ENCODE measurements at places on chromosomes 12 and 14.

DNA sequence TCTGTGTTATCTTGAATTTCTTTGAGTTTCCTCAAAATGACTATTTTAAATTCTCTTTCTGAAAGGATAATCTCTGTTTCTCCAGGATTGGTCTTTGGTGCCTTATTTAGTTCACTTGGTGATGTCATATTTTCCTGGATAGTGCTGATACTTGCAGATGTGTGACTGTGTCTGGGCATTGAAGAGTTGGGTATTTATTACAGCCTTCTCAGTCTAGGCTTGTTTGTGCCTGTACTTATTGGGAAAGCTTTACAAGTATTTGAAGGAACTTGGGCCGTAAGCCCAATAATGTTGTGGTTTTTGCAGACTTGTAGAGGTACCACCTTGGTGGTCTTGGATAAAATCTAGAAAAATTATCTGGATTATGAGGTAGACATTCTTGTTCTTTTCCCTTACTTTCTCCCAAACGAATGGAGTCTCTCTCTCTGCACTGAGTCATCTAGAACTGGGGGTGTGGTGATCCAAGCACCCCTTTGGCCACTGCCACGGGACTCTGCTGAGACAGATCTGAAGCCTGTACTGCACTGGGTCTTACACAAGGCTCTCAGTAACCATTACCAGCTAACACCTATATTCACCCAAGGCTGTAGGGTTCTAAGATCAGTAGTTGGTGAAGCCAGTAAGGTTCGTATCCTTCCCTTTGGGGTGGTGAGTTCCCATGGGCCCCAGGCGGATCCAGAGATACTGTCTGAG is 703.7 kb upstream of the MGAT4C start:
- DNase-seq = no peak

DNA sequence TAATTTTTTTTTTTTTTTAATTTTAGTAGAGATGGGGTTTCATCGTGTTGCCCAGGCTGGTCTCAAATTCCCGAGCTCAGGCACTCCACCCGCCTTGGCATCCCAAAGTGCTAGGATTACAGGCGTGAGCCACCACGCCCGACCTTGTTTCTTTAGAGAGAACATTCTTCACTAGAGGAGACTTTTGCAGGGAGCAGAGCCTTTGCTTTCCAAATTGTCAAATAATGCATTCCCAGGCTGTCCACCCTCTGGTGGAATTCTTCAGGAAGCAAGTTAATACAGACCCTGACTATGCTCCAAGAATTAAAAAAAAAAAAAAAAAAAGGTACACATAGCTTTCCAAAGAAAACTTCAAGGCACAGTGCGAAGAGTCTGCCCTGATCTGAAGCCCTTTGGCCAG is 6.8 kb downstream of the ALDH1L2 start:
- no peak for DNase-seq

DNA sequence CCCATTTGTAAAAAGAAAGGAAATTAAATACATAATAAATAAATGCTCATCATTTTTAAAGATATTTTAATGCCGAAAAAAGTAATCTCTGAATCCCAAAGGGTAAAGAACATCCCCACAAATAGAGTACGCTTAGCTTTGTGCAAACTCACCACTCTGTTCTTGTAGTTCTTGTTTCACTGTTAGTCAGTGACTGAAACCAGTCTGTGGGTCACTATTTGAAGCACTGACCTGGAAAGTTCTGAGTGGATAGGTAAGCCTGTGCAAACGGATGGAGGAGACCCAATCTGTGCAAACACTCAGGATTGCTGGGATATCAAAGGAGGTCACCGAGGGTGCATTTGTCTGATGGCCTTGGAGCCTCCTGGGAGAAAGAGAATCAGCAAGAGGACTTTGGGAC is 68.1 kb upstream of the TSPAN11 start:
- DNase-seq = no peak

GRCh38 chr14:52240623-52241022 is 26.9 kb upstream of the PTGDR start:
- DNase-seq = no peak

DNA sequence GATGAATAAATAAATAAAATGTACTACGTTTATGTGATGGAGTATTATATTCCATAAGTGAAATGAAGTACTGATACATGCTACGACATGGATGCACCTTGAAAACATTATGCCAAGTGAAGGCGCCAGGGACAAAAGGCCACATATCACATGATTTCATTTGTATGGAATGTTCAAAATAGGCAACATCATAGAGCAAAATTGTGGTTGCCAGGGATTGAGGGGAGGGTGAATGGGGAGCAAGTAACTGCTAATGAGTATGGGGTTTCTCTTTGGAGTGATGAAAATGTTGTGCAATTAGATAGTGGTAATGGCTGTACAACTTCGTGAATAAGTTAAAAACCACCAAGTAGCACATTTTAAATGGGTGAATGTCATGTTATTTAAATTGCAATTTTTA is 132.8 kb downstream of the SLC38A4 start:
- no peak for DNase-seq

DNA sequence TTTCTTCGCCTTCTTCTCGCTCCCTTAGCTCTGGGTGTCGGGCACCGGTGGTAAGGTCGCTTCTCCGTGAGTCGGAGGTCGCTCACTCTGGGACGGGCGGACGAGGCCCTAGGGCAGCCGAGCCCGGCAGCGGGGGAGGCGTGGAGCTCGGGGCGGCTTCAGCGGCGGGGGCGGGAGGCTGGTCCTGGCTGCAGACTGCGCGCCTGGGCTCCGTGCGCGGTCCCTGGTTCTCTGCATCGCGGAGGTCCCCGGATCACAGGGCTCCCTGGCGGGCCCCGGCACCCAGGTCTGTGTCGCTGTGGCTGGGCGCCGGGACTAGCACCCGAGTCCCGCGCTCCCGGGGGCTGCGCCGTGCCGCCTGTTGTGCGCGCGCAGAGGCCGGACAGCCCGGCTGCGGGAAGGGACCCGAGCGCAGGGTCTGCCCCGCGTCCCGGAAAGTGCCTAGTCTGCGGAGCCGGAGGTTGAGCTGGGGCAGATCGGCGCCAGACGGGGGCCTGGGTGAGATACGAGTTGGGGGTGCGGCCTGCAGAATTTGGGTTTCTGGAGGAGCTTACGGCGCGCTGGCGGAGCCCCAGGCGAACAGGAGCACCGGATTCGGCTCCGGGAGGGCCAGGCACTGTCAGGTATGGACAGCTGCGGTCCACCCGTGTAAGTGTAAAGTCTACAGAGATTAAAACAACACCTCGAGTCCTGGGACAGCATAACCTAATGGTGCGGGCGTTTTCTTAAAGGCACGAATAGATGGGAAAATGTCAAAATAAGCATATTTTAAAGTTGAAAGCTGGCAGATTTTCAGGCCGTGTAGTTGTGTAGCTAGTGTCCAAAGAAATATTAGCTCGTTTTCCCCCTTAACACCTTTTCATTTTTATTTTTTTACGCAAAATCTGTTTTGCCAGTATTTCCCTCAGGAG is 713 bp downstream of the FRMD6 start:
- peak; percentile 62 for DNase-seq

GRCh38 chr14:68292441-68293215 is 473.0 kb downstream of the RAD51B start:
- DNase-seq = no peak

DNA sequence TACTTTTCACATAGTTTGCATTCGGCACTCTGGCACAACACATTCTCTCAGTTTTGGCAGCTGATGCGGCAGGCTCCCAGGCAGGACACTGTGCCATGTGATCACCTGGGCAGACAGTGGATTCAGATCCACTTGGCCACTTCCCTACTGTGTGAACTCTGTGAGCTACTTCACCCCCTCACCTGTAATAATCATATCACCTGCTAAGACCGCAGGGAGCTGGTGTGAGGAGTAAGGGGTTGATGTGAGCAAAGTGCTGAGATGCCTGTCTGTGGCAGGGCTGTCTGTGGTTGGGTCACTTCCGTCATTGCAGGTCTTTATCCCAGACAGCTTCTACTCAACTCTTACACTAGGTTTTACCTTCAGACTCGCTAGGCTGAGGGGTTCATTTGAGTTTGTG is 50.4 kb upstream of the AMN start:
- DNase-seq = no peak

- no peak for DNase-seq
These were observed 57.0 kb downstream of the KIF26A start for GRCh38 chr14:104195361-104195760.

DNA sequence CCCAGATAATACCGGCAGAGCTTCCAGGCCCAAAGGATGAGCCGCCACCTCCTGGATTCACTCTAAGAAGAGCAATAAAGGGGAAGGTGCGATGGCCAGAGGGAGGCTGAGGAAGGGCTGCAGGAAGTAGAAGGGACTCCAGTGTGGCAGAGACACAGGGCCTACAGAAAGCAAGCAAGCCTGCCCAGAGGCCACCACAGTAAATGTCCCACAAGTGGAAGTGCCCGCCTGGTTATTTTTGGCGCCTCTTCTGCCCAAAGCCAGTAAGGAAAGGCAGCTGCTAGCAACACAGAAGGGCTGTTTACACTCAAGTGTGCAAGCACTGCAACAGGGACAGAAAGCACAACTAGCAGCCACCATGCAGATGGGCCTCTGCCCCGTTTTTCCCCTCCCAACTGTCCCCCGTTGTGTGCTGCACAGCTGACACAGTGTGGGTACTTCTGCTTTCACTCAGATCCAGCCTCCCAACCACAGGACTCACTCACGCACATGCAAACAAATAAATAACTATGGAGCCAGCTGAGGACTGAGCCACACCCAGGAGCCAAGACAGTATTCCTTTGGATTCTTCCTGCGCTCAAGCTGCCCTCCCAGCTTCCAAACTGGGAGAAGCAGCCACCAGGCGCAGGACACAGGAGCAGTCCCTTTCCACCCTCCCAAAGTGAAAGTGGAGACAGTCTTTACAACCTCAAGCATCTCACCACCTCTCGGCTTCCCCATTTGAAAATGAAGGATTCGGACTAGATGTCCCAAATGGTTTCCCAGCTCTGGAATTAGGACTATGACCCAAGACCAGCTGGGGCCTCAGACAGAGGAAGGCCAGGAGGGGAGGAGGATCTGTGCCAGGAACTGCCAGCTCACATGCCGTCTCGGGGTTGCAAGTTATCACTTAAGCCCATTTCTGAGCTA is 40.0 kb upstream of the PNMA1 start:
- DNase-seq = no peak

GRCh38 chr12:64459394-64459891 is 7.5 kb downstream of the TBK1 start:
- no peak for DNase-seq

DNA sequence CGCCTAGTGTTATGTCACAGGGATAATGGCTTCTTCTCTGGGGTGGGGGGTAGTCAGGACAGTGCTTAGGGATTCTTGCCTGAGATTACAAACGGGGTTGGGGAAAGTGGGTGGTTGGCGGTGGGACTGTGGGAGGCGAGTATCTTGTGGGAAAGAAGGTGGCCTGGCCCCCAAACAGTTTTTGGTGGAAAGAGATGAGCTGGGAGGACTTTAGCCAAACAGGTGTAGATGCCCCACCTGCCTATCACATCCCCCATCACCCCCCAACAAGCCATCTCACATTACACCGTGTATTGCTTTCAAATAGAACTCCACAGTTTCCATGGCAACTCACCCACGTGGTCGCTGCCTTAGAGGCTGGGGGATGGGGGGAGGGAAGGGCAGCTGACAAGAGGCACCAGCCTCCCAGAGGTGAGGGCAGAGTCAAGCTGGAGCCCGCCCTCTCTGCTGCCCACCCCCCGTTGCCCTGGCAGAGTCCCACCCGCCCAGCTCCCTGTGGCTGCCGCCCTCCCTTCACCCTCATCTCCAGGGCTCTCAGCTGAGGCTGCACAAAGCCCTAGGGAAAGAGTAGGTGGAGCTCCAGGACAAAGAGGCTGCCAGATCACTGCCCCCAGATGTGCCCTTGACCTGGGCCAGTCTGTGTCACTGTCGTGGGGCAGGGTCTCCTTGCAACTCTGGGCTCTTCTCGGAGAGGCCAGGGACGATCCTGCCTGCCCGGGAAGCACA is 98.3 kb downstream of the LRRC74A start:
- peak; percentile 25 for DNase-seq

DNA sequence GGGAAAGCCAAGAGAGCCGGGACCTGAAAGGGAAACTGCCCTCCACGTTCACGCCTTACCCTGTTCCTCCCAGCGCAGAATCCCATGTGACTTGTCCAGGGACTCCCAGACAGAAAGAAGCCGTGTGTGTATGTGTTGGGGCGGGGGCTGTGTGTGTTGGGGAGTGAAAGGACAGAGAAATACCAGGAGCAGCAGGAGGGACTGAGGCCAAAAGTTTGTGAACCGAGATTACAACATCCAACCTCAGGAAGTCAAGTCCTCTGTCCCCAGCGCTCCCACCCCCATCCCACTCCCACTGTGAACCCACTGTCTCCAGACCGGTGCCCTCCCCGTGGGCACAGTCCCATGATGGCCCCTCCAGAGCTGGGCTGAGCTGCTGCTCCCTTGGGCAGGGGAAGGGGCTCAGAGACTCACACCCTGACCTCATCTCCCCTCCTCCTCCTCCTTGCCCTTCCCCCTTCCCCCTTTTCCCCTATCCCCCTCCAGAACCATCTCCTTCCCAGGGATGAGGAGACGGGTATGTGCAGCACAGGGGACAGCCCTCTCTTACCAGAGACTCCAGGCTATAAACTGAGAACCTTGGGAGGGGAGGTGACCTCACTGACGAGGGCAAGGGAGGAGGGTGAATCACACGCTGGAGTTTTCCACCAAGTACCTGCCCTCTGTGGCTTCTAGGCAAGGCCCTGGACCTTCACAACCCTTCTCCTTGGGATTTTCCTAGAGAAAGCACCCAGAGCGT is at the start of gene SLC6A12:
TSS of gene SLC6A12 (minus strand) at position 155 of the 739 bp plus-strand sequence. CDS start 4,171 bp downstream, outside the sequence.
- no peak for DNase-seq

DNA sequence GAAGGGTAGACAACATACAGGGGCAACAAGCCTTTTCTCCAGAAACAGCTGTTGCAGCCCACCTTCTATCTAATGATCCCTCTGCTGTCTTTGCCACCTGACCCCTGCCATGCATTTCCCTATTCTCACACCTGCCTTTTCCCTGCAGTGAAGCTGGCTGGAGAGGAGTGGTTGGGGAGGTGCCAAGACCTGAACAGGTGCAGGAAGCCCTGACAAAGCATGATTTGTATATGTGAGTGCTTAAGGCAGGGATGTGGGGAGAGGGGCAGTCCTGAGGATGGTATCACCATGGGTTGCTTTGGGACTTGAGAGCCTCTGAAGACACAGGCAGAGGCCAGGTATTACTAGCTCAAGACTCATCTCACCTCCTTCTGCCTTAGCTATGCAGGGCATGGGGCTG is 2.9 kb upstream of the PFDN5 start:
- no peak for DNase-seq

GRCh38 chr12:7219599-7220243 is 30.2 kb downstream of the PEX5 start:
- DNase-seq = peak; percentile 46

- DNase-seq = no peak
These were observed 57.6 kb downstream of the EMP1 start for GRCh38 chr12:13253966-13254760.

GRCh38 chr14:52131640-52132320 is 62.9 kb upstream of the NID2 start:
- DNase-seq = peak; percentile 84

GRCh38 chr14:59961518-59962062 is 41.6 kb downstream of the LRRC9 start:
- no peak for DNase-seq

- peak; percentile 54 for DNase-seq
These were observed 336.9 kb downstream of the BMP4 start for GRCh38 chr14:53619691-53620231.

- no peak for DNase-seq
These were observed 8.0 kb downstream of the PGAM5 start for GRCh38 chr12:132718644-132719043.

GRCh38 chr12:59499774-59500173 is 96.1 kb upstream of the SLC16A7 start:
- DNase-seq = no peak

GRCh38 chr12:30980955-30981662 is 54.6 kb downstream of the TSPAN11 start:
- no peak for DNase-seq

GRCh38 chr12:78864870-78865463 is 393 bp downstream of the SYT1 start:
- DNase-seq = peak; percentile 44

GRCh38 chr14:74765721-74766120 is 2.6 kb downstream of the YLPM1 start:
- DNase-seq = no peak

All from NCI-H446 (cell line).